ENCODE measurements at places on chromosomes 12 and 14.

GRCh38 chr14:68679746-68680467, 113.0 kb downstream of the ZFP36L1 start:
- DNase-seq = no peak

DNA sequence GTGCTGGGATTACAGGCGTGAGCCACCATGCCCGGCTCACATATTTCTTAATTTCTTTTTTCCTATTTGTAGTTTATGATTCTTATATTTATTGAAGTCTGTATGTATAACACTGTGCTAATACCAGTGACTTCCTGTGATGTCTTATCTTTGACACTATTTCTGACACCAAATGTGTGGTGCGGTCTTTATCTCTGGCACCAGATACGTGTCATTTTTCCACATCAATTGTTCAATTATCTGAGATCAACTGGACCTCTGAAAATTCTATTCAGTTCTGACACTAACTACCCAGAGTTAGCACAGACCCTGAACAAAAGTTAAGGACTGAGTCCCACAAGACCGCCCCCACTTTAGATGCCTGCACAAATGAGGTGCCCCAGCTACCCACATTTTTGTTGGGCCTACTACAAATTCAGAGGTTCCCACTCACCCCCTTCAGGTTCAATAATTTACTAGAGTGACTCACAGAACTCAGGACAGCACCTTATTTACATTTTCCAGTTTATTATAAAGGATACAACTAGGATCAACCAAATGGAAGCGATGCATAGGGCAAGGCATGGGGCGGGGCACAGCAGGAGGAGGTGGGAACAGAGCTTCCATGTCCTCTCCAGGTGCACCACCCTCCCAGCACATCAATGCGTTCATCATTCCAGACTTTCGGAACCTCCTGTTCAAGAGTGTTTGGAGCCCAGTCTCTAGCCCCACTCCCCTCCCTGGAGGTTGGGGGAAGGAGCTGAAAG, 11.6 kb upstream of the SRSF9 start:
- DNase-seq = no peak

GRCh38 chr12:104372061-104372720, 68.7 kb downstream of the EID3 start:
- DNase-seq = no peak

GRCh38 chr12:105279460-105280056, 43.6 kb upstream of the APPL2 start:
- no peak for DNase-seq

GRCh38 chr12:24631676-24632426, 317.1 kb downstream of the BCAT1 start:
- no peak for DNase-seq

- DNase-seq = no peak
These were observed 125.7 kb downstream of the SCARB1 start for GRCh38 chr12:124737772-124738635.

- DNase-seq = no peak
These were observed 308.0 kb downstream of the ITPR2 start for GRCh38 chr12:26524862-26525465.

DNA sequence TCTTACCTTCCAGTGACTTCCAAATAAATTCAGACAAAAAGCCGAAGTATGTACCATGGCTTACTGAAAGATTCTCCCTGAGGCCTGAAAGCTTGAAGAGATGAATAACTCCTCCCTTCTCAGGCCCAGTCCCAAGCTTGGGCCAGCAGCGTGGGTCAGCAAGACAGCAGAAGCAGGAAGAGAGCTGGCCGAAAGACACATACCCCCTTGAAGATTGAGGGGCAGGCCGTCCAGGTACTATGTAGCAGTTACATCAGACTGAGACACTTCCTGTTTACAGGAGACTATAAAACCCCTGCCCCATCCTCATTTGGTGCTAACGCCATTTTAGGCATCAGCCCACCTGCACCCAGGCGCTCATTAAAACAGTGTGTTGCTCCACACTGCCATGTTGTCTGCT, 15.0 kb downstream of the NDUFA12 start:
- DNase-seq = no peak

- DNase-seq = no peak
These were observed 4.7 kb upstream of the MLXIP start for GRCh38 chr12:122073815-122074214.

GRCh38 chr14:28983279-28983678, 216.7 kb downstream of the FOXG1 start:
- no peak for DNase-seq

DNA sequence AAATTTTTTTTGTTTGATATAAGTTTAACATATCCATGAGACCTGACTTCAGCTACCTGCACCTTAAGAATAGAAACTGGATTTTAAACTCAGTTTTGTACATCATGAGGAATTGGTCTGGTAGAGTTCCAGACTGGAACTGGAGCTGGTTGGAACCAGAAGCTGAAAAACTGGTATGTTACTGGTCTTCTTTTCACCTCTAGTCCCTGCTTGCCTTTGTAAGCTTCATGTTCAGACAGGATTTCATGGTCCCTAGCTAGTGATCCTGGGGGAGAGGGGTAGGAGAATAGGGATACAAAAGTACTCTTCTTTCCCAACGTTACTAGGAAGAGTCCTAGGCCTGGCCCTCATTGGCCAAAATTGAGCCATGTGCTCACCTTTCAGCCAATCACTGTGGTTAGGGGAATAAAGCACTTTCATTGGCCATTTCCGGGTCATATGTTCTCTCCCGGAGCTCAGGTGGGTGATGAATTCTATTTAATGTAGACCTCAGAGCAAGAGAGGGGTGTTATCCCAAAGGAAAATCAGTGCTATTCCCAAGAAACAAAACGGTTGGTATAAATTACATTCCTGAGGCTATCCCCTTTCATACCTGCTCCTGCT, 36.9 kb upstream of the APPL2 start:
- no peak for DNase-seq

- DNase-seq = no peak
These were observed 21.6 kb downstream of the ASPG start for GRCh38 chr14:104107101-104107581.

DNA sequence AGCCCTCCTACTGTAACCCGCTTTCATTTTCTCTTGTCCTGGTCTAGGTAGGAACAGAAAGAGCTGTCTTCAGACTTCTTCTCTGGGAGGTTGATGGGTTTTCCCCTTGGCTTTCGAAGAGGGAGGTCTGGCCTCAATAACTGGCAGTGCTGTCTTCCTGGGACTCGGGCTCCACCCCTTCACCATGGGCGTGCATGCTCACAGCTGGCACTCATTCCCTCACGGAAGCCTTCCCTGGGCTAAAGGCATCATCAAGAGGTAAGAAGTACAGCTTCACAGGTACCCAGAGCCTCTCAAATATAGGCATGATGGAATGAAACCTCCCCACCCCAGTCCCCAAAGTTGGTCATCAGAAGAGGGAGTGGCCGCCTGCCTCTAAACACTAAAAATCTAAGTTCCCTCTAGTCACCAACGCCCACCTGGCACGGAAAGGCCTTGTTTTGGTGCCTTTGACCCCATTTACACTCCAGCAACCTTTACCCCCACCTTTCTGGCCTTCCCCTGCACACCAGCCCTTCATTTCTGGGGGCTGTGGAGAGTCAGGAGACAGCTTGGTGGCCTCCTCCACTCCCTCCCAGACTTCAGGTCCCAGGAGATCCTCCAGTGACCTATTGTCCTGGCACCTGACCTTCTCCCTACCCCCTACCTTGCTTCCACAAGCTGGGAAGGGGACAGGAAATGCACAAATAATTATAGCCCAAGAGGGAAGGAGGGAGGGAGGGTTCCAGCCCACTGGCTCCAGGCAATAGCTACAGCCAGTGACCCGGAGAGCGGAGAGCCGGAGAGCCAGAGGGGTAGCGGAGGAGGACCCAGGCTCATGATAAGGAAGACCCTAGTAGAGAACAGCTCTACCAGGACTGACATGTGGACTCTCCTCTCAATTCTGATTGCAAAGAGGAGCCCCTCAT, 2.8 kb downstream of the RAPGEF3 start:
- no peak for DNase-seq

DNA sequence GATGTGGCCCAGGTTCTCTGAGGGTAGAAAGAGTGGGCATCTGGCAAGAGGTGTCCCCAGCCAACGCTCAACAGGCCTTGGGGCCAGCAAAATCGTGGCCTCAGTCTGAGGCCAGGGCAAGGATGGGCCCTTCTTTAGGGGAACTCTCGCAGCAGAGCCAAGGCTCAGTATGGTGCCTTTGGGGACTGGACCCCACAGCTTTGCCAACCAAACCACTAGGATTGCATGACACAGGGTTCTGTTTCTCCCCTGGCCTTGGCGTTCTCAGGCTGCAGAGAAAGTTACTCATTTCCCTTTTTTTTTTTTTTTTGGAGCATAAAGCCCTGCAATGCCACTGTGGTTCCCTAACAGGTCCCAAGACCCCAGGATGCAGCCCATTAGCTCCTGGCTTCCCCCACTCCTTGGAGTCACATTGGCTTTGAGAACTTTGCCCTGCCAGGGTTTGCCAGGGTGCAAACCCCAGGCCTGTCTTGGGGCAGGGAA, 100.6 kb downstream of the LGMN start:
- DNase-seq = no peak

- no peak for DNase-seq
These were observed 102.4 kb upstream of the C14orf180 start for GRCh38 chr14:104477117-104477623.

DNA sequence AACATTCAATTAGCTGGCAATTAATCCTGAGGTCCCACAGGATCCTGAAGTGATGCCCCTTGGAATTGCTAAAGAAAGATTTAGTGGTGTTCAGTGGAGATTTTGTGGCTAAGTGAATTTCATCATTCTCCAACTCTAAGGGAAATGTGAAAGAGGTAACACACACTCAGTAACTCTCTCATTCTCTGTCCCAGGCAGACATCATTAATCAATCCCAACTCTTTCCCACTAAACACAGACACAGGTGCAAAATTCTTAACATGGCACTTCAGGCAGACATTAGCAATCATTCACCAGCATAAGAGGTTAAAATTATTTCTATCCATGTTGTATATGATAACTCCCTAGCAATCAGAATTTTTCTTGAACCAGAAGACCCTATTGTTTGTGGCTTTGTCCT, 40.2 kb downstream of the TRPV4 start:
- DNase-seq = no peak

DNA sequence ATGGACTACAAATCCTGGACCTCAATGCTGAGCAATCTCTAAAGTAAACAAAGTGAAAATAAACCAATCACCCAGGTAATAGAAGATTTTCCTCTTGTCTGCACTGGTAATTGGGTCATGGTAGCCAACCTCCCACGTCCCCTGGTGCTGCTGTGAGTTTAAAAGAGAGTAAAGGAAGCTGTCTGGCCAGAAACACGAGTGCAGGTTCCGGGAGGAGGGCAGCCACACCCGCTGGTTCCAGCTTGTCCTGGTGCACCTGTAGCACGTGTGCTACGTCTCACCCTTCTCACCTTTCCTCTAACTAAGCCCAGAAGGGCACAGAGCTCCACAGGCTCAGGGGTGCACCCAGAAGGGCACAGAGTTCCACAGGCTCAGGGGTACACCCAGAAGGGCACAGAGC, 5.4 kb downstream of the CRACR2A start:
- DNase-seq = no peak

GRCh38 chr14:104724407-104724980, 465 bp downstream of the ADSS1 start:
- no peak for DNase-seq

- DNase-seq = no peak
These were observed 14.3 kb downstream of the PPP1R12A start for GRCh38 chr12:79920421-79921238.

DNA sequence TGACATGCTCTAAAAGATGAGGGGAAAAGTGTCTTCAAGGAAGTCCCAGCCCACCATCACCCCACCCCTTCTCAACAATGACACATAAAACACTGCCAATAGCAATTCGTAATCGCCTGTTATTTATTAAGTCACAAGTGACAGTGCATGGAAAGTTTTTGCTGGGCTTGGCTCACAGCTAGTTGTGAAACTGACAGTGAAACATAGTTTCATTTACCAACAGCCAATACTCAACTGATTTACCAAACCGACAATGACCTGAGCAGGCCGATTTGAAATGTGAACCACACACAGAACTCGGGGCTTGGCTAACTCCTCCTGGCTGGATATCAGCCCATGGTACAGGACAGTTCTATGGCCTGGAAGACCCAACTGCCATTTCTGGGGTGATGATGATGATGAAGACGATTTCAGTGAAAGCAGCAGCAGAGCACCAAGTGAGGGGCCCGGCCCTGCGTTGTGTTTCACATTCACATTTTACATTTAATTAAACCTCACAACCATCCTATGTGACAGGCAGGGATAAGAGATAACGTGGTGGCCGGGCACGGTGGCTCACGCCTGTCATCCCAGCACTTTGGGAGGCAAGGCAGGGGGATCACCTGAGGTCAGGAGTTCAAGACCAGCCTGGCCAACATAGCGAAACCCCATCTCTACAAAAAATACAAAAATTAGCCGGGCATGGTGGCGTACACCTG, 42.7 kb downstream of the CAMKK2 start:
- DNase-seq = no peak

DNA sequence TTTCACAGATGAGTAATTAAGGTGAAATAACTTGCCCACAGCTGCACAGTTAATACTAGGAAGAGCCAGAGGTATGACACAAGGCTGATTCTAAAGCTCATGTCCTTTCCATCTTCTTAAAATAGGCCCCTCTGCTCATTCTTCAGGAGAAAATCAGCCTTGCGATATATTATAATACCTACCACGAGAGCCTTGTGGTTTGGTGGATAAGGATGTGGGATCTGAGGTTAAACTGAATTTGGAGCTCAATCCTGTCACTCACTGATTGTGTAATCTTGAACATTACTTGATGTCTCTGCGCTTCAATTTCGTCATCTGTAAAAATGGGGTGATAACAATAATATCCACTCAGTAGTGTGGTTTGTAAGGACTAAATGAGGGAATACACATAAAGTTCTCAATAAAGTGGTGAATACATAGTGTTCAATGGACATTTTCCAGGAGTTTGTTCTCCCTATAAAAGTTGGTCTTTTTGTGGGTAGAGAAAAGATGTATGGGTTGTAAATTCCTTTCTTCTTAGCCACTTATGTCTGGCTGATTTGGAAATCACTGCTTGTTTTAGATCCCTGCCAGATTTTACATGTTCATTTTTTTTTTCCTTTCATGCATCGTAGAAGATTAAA, 25.1 kb upstream of the ATP2B1 start:
- no peak for DNase-seq

- DNase-seq = no peak
These were observed 253.9 kb upstream of the MDGA2 start for GRCh38 chr14:47929334-47929733.

GRCh38 chr12:66947119-66947518, 268.2 kb upstream of the GRIP1 start:
- DNase-seq = no peak

GRCh38 chr14:34711169-34711568, 3.2 kb downstream of the CFL2 start:
- peak; percentile 79 for DNase-seq
